Stimulated activated CD4-positive, alpha-beta T cell treated with anti-CD3 and anti-CD28 coated beads, Interleukin-15, amount 100 ng/mL, for 1 hour (primary cell): ENCODE measurements at places on chromosomes 12 and 14.
A peak's percentile ranks its signal among the peaks of the same experiment; 100 is the strongest.

DNA sequence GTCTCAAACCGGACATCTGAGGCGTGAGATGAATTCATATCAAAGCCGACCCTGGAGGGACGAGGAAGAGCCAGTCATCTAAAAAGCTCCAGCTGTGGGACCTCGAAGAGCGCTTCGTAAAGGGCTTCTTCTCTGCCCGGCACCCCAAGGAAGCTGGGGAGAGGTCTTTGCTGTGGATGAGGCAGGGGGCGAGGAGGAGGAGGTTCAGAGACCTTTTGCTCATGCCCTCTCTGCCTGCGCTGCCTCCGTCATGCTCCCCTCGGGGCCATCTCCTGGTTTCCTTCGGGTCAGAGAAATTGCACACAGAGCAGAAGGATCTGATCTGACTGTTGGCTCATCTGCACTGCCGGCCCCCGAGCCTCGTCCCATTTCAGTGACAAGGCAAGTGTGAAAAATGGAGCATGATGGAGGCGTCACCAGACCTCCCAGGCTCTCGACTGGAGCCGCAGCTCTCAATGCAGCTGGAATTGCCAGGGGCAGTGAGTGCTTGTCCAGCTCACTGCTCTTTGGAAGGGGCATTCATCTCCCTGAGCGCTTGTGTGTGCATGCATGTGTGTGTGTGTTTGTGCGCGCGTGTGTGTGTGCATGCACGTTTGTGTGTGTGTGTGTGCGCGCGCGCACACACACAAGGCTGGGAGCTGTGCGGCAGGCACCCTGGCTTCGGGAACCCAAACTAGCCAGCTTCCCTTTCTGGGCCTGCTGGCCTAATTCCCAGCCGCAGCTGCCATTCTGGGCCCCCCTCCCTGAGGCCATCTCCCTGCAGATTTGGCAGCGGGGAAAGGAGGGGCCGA, 9.2 kb downstream of the CABP1 start:
- DNase-seq, result no peak

- no peak for DNase-seq
Observed at GRCh38 chr12:123363390-123363739, 1.3 kb downstream of the SBNO1 start.

DNA sequence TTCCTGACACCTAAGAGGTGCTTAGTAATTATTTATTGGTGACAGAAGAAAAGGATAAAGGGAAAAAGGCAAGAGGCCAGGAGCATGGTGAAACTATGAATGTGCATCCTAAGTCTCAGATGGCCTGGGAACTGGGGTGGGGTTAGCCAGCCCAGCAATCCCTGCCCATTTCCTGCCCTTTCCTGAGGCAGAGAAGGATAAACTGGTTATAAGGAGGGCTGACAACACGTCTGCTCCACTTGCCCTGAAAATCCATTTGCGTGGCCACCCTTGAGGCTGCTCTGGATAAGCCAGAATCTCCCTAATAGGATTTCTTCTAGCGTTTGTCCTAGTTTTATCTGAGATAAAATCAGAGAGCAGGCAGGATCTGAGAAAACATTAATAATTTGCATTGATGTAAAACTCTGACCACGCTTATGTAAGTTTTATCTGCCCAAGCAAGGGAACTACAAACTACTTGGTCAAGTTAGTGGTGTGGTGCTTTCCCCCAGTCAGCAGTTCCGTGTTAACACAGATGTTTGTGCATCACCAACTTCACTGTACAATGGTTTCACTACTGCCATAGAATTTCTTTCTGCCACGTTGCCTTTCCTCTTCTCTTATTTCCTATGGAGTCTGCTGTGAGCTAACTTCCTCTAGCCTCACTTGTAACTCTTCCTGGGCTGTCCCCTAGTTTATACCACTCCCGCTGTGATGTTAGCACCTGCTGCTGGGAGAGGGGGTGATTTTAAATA, 392.7 kb downstream of the RPS29 start:
- no peak for DNase-seq

GRCh38 chr14:53152887-53153701, at the start of gene DDHD1:
Gene DDHD1, minus strand, starts transcription at chr14:53153323. Its CDS starts 225 bp downstream, at chr14:53153098.
- DNase-seq, result peak; percentile 79

DNA sequence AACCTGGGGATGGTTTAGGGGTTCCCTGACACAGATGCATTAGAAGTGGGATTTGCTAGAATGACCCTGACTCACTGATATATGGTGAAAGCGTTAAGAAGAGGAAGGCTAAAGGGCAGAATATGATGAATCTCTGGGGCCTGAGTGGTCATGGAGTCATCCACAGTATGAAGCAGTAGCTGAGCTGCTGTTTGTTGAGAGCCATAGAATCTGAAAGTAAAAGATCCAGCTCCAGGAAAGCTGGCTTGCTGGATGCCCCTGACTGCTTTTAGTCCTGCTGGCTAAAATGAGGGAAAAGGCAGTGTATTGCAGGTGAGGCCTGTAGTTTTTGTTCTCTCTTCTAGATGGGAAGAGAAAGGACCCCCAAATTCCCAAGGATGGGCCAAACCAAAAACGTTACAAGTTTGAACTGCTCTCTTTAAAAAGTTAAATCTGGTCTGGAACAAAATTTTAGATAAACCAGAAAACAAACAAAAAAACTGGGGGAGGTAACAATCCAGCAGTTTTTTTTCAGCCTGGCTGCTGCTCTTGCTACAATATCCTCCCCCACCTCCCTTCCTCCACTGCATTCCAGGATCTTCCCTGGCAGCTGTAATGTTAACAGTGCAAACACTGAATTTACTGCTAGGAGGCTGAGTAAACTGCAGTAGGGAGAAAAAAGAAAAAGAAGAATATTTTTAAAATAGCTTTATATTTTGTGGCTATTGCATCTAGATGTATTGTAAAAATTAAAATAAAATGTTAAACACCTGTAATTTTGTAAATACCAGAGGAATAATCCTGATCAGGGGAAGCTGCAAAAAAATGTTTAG, 16.5 kb downstream of the SEL1L start:
- no peak for DNase-seq

- DNase-seq, result no peak
Observed at GRCh38 chr12:49698619-49699545, 8.3 kb downstream of the FMNL3 start.

GRCh38 chr12:66602483-66603143, 76.3 kb downstream of the GRIP1 start:
- no peak for DNase-seq

DNA sequence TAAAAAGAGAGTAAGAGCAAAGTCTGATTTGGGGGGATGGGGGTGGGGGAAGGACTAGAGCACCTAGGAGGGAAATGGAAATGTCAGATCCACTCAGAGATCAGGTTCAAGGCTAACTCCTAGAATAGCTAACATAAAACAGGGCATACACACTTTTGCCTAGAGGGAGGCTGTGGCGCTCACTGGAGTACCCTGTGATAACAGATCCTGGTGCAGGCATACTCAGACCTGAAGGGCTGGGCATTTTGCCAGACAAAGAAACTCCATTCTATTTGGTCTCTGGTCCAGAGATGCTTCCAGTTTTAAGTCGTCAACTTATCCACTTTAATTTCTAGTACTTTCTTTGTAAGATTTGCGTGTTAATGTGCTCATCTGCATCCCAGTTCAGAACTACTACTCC, 5.8 kb downstream of the CTDSP2 start:
- no peak for DNase-seq

GRCh38 chr12:40262657-40263056, 37.9 kb downstream of the LRRK2 start:
- no peak for DNase-seq

- DNase-seq, result no peak
Observed at GRCh38 chr12:52423661-52424500, 10.3 kb downstream of the KRT75 start.

DNA sequence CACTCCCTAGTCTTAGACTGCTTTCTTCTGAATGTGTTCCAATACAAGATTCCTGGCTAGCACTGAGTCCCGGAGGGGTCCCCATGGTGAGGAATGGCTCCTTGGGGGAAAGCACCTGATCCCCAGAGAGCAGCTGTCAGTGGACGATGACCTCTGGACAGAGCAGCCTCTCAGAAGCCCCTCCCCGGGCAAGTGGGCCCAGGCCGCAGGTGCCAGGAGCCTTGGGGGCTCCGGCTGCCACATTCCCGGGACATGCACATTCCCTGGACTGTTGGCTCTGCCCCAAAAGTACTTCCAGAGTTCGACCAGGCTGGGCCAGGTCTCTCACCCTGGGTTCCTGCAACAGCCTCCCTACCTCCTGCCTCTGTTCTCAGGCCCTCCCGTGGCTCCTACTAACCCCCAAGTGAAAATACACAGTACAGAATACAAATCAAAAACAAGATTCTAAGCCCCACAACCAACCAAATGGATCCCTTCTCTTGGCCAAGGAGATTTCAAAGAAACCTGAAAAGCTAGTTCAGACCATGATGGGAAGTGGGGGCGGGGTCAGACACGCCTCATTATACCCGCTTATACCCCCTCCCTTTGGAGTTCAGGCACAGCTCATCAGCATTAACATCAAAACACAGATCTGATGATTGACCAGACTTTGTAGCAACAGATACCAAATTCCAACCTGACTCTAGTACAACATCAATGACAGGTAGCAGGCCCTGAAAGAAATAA, 23.3 kb upstream of the BTBD6 start:
- DNase-seq, result no peak

DNA sequence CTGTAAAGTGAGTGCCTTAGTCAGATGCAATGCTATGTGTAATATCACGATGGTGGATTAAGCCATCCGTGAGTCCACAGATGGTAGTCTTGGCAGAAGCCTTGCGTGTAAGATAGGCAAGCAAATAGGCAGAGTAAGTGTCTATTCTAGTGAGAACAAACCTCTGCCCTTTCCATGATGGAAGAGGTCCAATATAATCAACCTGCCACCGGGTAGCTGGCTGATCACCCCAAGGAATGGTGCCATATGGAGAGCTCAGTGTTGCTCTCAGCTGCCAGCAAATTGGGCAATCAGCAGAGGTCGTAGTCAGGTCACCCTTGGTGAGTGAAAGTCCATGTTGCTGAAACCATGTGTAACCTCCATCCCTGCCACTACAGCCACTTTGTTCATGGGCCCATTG, 371.2 kb upstream of the LRFN5 start:
- DNase-seq, result no peak

DNA sequence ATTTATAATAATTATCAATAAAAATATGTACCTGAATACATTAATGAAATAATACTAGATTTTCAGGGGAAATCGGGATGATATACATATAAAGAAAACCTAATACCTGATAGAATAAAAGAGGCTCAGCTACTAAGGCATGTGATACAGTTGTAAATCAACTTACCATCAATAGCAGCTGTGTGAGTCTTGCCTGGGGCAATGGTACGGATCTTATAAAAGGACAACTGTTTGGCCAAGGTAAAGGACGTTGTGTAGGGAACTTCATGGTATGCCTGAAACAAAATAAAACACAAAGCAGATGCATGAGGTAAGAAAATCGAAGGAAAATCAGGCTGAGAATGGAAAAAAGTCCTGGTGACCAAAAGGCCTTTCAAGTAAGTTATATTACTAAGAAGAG, 25.4 kb downstream of the NEK9 start:
- DNase-seq, result no peak

DNA sequence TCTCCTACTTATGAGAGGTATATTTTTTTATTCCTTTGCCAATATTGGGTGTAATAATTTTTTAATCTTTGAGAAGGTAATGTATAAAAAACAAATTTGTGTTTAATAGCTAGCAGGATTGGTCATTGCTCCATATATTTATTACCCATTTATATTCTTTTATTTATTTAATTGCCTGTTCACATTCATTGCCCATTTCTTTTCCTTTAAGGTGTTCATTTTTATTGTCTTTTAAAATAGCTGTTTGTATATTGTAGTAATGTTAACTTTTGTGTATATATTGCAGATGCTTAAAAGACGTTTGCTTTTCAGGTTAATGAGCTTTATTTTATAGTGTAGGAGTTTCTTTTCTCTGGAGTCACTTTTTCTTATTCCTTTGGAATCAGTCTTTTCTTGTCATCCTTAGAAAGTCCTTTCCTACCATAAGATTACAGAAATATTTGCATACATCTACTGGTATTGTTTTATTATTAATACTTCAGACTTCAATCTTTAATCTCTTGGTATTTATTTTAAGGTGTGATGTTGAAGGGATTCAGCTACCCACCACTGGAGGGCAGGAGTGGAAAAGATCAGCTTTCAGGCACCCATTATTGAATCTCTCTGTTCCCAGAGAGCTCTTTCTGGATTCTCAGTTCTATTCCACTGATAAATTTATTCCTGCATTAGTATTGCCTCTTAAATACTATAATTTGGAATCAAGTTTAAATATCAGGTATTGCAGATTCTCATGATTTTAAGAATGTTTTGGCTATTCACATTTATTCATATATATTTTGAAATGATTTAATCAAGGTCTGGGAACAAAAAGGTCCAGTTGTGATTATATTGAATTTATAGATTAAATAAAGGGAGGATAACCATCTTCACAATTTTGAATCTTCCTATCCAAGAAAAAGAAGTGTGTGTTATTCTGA, 17.3 kb downstream of the PPM1A start:
- no peak for DNase-seq

- DNase-seq, result no peak
Observed at GRCh38 chr12:47751561-47751960, 7.1 kb downstream of the RAPGEF3 start.
